ENCODE measurements at places on chromosomes 6 and 20.

DNA sequence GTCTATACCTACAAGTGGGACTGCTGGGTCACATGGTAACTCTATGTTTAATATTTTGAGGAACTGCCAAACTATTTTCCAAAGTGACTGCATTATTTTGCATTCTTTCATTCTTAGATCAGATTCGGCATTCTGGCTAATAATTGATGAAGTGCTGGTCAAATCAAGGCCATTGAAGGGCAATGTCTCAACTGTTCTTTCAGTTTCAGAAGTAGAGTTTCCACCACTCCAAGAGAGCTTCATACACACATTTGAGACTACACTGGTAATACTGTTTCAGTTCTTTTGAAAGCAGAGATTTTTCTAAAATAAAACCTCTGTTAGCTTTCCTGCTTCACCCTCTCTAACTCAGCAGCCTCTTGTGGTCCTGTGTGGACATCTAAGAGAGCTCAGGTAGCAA is 154.5 kb downstream of the CFAP61 start:
- DNase-seq, result no peak

DNA sequence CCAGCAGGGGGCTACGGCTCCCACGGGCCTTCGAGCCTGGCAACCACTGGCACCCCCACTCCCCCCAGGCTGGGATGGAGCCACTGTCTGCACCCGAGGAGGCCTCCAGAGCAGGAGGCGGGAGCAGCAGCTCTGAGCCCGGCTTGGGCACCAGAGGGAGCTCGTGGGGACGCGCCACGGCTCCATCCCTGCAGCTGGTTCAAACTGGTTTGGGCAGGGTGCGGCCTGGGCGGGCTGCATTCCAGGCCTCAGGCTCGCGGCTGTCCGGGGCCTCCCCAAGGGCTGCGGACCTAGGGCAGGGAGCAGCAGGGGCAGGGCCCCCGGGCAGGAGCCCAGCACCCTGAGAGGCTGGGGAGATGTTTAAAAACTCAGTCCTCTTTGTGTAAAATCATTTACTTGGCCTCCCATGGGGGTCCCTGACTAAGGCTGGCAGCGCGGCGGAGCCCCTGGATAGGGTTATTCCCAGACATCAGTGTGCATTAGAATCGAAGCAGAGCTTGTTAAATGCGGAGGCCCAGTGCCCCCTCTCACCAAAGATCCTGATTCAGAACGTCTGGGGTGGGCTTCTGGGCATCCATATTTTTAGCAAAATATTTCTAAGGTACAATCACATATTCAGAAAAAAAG is 4.1 kb upstream of the BCAS4 start:
- DNase-seq, result peak; percentile 89

DNA sequence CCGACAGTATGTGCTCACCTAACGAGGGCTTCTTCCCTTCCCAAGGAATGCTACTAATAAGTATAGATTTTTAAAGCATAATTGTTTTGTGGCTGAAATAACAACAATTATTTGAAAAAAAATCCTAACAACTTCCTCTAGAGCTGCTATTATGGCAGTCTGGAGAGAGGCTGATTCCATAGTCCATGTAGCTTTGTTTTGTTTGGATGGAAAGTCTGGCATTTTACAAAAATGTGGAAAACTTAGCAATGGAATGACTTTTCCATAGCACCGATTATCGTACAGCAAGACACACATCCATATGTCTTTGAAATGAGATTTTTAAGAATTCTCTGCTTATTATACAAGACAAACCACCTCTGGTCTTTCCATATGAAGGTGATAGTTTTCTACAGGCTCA is 252.4 kb upstream of the TAB2 start:
- DNase-seq, result no peak

DNA sequence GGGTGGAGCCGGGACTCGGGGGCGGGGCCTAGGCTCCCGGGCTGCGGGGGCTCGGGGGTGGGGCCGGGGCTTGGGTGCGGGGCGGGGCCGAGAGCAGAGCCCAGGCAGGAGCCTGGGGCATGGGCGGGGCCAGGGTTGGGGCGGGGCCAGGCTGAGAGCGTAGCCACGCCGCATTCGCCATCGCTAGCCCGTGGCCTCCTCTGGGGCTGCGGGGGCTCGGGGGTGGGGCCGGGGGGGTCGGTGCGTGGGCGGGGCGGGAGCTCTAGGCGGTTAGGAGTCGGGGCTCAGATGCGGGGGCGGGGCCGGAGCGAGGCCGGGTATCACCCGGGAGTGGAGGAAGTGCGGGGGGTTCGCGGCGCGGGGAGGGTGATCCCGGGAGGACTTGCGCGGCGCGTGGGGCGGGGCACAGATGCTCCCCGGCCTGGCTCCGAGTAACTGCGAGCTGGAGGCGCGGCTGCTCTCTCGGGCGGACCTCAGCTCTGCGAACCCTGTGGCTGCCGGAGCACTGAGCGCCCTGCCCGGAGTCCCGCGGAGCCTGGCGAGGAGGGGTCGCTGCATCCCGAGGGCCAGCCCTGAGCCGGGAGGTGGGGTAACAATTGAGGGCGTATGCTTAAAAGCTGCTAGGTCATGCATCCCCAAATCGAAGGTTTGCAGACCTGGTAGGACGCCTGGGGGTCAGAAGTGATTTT is 434 bp upstream of the ECI2 start:
- DNase-seq, result peak; percentile 96

DNA sequence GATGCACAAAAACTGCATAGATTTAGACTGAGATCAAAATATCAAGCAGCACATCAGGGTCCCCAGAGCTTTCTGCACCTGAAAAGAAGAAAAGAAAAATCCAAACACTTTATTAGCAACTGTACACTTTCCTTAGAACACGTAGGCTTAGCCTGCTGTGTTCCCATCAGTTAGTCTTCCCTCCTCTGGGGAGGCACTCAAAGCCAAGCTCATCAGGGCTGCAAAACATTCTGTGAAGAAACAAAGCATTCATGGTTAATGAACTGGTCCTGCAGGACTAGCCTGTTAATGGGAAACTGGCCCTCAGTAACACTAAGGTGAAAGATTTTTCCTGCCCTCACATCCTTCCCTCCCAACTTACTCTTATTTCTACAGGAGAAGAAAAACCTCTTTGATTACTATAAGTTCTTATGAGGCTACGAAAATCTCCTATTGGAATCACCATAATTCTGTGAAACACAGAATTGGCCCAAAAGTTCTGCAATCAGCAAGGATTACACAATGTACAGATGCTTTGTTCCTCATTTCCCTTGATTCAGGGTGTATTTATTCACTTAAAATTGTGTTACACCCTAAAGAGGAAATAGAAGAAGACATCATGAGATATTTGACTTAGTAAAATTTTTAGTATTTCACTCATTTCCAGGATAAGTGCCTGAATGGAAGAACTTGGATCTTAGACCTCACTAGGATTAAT is 901.0 kb upstream of the MAP3K7 start:
- DNase-seq, result no peak

DNA sequence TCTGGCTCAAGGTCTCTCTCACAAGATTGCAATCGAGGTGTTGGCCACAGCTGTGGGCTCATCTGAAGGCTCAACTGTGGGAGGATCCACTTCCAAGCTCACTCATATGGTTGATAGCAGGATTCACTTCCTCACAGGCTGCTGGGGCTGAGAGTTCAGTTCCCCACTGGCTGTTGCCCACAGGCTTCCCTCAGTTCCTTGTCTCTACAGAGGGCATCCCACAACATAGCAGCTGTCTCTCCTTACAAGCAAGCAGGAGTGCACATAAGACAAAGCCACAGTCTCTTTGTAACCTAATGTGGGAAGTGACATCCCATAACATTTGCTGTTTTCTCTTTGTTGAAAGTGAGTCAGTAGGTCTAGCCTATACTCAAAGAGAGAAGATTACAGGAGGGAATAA is 14.0 kb downstream of the SPATS1 start:
- DNase-seq, result no peak

GRCh38 chr6:17497535-17498095 is 102.5 kb upstream of the FAM8A1 start:
- no peak for DNase-seq

DNA sequence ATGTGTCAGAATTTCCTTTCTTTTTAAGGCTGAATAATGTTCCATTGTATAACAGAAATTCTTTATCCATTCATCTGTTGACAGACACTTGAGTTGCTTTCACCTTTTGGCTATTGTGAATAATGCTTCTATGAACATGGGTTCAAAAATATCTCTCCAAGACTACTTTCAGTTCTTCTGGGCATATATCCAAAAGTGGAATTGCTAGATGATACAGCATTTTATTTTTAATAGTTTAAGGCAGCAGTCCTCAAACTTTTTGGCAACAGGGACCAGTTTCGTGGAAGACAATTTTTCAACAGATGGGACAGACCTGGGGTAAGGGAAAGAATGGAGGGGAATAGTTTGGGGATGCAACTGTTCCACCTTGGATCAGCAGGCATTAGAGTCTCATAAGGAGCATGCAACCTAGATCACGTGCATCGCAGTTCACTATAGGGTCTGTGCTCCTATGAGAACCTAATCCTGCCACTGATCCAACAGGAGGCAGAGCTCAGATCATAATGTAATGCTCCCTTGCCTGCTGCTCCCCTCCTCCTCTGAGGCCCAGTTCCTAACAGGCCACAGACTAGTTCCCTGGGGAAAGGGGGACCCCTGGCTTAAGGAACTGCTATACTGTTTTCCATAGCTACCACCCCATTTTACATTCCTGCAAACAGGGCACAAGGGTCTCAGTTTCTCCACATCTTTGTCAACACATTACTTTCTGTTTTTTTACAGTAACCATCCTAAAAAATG is 239.9 kb upstream of the RNF217 start:
- DNase-seq, result no peak

DNA sequence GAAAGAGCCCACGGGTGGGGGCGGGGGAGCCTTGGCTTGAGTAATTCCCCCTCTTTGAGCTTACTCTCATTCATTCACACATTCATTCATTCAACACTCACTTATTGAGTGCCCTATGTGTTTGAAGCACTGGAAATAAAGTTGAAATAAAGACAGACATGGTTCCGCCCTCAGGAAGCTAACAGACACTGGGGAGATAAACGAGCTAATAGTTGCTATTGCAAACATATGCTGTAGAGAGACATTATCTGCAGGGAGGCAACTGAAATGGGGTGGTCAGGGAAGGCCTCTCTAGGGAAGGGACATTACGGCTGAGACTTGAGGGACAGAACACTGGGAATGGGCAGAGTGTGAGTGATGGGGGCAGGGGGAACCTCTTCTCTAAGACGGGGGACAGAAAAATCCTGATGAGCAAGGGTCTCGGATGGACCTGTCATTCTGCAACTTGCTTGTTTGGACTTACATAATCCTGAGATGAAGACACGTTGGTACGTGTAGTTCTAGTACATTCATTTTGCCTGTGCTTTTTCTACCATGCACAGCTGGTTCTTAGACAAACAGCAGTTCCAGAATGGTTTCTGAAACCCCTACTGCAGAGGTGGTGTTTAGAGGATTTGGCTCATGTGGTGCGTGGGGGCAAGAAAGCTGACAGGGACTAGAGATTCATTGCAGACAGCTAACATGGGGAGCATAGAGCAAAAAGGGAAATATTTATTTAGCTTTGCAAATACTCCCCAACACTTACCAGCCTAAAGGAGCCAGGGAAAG is 71.1 kb upstream of the BLCAP start:
- DNase-seq, result no peak

DNA sequence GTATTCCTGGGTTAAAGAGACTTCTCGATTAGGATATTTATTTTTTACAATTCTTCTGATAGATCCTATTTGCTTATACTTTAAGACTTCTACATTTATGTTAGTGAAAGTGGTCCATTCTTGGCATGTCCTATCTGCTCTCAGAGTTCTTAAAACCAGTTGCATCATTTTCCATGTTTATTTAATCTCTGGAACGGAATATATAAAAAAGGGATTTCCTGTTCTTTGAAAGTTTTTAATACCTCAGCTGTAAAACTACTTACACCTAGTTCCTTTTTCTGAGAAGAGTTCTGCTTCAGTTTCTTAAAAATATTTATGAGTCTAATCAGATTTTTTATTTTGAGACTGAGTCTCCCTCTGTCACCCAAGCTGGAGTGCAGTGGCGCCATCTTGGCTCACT is 18.0 kb upstream of the MYL9 start:
- no peak for DNase-seq

GRCh38 chr20:54619181-54619580 is 143.8 kb downstream of the DOK5 start:
- no peak for DNase-seq

DNA sequence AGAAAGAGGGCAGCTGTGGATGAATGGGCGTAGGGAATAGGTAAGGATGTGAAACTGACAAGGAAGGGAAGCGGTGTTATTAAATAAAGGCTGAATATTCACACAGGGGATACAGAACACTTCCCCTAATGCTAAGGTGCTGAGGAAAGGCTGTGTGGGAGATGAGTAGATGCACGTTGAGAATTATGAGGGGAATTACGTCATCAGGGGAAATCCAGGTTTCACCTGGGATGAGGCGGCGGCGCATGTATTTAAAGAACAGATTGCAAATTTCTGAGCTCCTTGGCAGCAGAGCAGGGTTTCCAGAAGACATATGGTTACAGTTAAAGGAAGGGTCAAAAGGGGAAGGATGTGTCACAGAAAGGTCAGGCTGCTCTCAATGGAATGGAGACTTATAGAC is 28.7 kb upstream of the EDN1 start:
- DNase-seq, result no peak

DNA sequence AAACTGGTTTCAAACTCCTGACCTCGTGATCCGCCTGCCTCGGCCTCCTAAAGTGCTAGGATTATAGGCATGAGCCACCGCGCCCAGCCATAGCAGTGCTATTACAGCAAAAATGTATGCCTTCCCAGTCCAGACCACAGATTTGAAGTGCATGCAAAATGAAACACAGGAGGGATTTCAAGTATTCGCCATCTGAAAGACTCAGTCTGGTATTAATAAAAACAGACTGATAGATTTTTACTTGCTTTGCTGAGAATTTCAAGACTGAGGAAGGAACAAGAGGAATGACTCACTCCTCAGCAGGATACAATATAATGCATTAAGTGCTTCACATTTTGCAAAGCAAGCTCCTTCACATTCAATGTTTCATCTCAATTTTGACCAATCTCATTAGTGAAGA is 134.9 kb downstream of the TMEM200A start:
- DNase-seq, result no peak

DNA sequence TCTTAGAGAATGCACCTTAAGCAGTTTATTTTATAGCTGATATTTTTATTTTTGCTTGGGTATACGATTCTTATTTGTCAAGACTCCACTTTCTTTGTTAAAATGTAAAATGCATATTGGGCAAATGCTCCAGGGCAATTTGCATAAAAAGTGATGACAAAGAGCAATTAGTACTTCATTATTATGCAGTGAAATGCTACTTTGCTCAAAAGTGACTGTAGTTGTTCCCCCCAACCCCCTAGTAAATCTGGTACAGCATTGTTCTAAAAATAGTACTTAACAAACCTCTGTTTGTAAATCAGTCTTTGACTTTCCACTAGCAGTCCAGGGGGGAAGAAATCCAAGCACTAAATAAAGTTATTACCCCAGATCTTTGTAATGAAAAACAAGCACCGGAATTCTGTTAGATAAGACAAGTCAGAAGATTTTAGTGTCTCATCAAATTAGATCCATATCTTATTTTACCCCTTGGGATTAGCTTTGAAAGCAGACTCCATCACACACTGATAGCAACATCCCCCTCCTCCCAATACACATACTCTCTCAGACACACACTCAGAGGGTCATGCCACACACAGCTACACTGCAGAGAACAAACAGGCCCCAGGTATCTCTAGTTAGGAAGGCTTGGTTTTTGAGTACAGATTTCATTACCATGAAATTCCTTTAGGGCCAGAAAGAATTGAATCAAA is 32.9 kb upstream of the BACH2 start:
- DNase-seq, result no peak

Measured in NCI-H146 (cell line).